Foreskin keratinocyte (primary cell): ENCODE measurements at places on chromosomes 3 and 15. TPM values are rescaled to one million over a fixed set of nuclear protein-coding genes. Genes with fewer than 3 reads are reported as not detected.

Gene C3orf70
- total RNA-seq: under 0.01 TPM in 1 of 2 replicates, not detected in the other

Gene ARRDC4
- 9.0 and 14.0 TPM in 2 replicates for total RNA-seq

Gene LRRC49
- 11.0 and 11.8 TPM in 2 replicates for total RNA-seq

Gene ADAMTSL3
- not detected in 2 replicates for total RNA-seq

Gene MKRN3
- total RNA-seq: 0.28 and 0.78 TPM in 2 replicates

Gene EFCAB12
- 0.24 and 0.32 TPM in 2 replicates for total RNA-seq

Gene EPHB3
- total RNA-seq: 5.2 and 10.8 TPM in 2 replicates

Gene PLCL2
- total RNA-seq: 1.7 TPM in 2 replicates

GRCh38 chr3:186594591-186595113, 18.2 kb upstream of the AHSG start:
- no peak for DNase-seq

DNA sequence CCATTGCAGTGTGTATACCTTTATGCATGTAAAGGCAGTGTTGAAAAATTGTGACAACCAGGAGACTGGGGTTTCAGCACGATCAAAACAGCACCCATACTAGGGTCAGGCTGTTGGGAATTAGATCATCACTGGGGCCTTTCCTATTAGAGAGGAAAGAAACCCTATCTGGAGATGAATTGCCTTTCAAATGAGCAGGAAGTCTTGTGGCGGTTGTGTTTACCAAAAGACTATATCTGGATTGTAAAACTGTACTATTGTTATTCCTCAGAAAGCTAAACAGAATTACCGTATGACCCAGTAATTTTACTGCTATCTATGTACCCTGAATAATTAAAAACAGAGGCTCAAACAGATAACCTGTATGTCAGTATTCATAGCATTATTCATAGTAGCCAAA, 10.1 kb downstream of the UBE2E1 start:
- DNase-seq: no peak

DNA sequence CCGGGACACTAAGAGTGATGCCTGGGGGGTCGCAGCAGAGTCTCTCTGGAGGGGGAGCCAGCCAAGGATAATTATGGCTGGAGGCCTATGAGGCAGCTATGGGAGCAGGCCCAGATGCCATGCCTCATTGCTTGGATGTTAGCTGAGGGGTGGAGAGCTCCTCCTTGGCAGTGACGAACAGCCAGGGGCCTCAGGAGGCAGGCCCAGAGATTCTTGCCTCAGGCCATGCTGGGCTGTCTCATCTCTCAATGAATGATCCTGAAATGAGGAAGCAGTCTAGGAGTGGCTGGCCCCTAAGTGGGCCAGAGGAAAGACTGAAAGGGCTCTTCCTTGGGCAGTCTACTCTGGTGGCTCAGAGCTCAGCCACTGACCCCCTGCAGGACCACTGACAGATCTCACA, 21.3 kb downstream of the KIF9 start:
- DNase-seq: peak; percentile 76

DNA sequence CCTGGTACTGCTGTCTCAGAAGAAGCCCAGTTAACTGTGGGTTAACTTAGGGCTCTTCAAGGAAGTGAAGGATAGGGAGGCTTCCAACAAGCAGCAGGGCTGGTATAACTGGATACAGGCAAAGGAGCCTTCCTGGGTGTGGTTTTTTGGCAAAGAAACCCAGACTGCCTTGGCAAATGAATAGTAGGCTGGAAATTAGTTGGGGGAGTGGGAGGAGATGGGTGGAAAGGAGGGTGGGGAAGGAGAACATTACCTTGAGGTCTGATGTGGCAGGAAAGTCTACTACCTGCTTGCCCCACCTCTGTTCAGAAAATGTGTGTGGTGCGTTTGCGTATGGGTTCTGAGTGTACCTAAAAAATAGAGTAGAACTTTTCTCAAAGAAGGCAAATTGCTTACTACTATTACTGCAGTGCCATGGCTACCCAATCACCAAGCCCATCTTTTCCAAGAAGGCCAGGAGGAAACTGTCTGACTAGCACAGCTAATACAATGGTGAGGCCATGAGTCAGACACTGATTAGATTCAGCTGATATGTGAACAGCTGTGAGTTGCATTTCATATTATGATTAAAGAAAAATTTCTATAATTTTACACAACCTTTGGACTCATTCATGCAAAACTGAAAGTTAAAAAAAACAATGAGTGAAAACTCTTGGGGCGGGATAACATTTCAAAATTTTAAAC, 55.2 kb downstream of the SPTSSB start:
- peak; percentile 69 for DNase-seq

DNA sequence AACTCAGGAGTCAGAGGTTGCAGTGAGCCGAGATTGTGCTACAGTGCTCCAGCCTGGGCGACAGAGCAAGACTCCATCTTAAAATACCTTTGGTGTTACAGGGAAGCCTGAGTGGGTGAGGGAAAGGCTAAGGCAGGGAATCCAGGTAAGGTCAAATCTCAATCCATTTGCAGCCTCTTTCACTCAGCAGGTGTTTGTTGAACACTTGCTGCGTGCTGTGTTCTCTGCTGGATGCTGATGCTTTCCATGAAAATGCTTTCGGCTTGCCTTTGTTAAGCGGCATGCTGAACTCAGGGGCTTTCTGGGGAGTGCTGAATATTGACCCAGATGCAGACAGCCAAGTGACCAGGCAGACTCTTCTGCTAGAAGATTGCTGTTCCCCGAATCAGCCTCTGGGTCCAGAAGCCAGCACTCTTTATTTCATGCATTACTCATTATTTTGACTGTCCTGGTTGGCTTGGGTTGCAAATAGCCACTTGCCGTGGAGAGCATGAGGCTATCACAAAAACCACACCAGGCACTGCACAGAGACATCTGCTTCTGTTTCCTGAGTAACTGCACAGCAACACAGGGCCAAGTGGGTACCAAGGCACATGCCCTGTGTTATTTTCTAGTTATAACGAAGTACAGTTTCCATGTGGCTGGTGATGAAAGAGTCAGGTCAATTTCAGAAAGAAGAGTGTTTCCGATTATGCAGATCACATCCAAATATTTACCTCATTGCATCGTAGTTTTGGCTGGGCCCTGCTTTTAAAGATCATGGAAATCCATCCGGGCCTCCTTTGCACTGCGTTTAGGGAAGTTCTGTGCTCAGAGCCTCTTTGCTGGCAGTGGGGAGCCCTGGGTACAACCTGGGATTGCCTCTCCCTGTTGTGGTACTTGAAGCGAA, 88.6 kb downstream of the THSD4 start:
- no peak for DNase-seq

GRCh38 chr15:41492597-41493204, 973 bp upstream of the ITPKA start:
- DNase-seq: no peak

GRCh38 chr15:81560405-81560804, 186.4 kb upstream of the TMC3 start:
- DNase-seq: no peak

GRCh38 chr3:36771931-36772330, 7.6 kb upstream of the DCLK3 start:
- DNase-seq: no peak

- DNase-seq: peak; percentile 84
These were observed 124.1 kb downstream of the TJP1 start for GRCh38 chr15:29698030-29698701.

GRCh38 chr3:60504827-60505457, 746.3 kb downstream of the FHIT start:
- DNase-seq: no peak

- DNase-seq: no peak
These were observed 23.7 kb upstream of the CD47 start for GRCh38 chr3:108114423-108115065.
